ENCODE measurements at places on chromosomes 2 and 18. TPM values are rescaled to one million over a fixed set of nuclear protein-coding genes. Genes with fewer than 3 reads are reported as not detected.

The MMADHC gene
- total RNA-seq, result 35.8 TPM

- H3K27me3 ChIP-seq, result no peaks in the 10 kb centered on the region
- H3K4me3 ChIP-seq, result no peak overlapping the region
- no peak for DNase-seq
- H3K36me3 ChIP-seq, result no peaks in the 10 kb centered on the region
- H3K4me1 ChIP-seq, result no peaks in the 10 kb centered on the region
- no peak overlapping the region for H3K27ac ChIP-seq
Observed at GRCh38 chr2:168766600-168766999, 35.8 kb upstream of the NOSTRIN start.

The PLEK gene
- total RNA-seq, result 1.5 TPM

DNA sequence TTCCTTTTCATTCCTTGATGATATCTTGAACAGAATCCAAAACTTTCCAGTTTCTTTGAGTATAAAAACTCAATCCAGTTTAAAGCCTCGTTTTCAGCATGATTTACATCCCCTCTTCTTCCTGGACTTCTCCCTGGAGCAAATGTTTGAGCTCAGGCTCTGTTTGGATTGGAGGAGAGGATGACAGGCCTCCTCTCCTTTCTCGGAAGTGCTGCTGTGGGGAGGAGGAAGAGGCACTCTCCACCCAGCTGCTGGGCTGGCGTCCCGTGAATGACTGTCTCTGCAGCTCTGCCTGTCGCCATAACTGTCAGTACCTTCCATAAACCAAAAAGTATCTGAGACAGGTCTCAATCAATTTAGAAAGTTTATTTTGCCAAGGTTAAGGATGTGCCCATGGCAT, 238.2 kb upstream of the AGAP1 start:
- no peak overlapping the region for H3K4me3 ChIP-seq
- H3K27me3 ChIP-seq, result no peaks in the 10 kb centered on the region
- no peaks in the 10 kb centered on the region for H3K4me1 ChIP-seq

GRCh38 chr18:24992491-24992890, 359.5 kb downstream of the ZNF521 start:
- H3K4me3 ChIP-seq, result no peak overlapping the region
- H3K36me3 ChIP-seq, result no peaks in the 10 kb centered on the region
- DNase-seq, result no peak
- no peak overlapping the region for H3K27ac ChIP-seq
- no peaks in the 10 kb centered on the region for H3K27me3 ChIP-seq

GRCh38 chr2:102686479-102687439, 67.4 kb downstream of the SLC9A2 start:
- DNase-seq, result no peak
- H3K36me3 ChIP-seq, result no peaks in the 10 kb centered on the region
- H3K27me3 ChIP-seq, result no peaks in the 10 kb centered on the region
- no peak overlapping the region for H3K27ac ChIP-seq
- H3K4me1 ChIP-seq, result no peaks in the 10 kb centered on the region
- H3K4me3 ChIP-seq, result no peak overlapping the region

DNA sequence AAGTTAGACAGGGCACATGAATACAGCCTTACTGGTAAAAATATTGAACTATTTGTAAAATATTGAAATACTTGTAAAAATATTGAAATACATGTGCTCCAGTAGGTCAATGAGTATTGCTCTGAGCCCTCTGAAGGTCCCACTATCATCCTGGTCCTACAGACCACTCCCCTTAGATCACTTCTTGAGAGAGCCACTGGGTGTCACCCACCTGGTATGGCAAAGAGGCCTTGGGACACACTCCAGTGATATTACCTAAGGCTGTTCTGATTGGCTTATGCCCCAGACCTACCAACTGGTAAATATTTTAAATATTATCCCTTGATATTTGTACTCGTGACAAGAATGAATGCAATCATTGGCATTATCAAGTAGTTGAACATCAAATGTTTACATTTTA, 5.0 kb downstream of the THSD7B start:
- H3K4me1 ChIP-seq, result peaks cover 4% of the 10 kb centered on the region
- H3K27me3 ChIP-seq, result no peaks in the 10 kb centered on the region

- DNase-seq, result no peak
- no peak overlapping the region for H3K4me3 ChIP-seq
- H3K36me3 ChIP-seq, result no peaks in the 10 kb centered on the region
- no peaks in the 10 kb centered on the region for H3K4me1 ChIP-seq
Observed at GRCh38 chr18:37639846-37640245, 74.2 kb upstream of the CELF4 start.
